ENCODE measurements at places on chromosomes 2 and 18.

- no peak for DNase-seq
These were observed 72.6 kb downstream of the TRABD2A start for GRCh38 chr2:84808279-84808678.

- DNase-seq = no peak
These were observed 24.7 kb upstream of the NRP2 start for GRCh38 chr2:205657579-205657978.

DNA sequence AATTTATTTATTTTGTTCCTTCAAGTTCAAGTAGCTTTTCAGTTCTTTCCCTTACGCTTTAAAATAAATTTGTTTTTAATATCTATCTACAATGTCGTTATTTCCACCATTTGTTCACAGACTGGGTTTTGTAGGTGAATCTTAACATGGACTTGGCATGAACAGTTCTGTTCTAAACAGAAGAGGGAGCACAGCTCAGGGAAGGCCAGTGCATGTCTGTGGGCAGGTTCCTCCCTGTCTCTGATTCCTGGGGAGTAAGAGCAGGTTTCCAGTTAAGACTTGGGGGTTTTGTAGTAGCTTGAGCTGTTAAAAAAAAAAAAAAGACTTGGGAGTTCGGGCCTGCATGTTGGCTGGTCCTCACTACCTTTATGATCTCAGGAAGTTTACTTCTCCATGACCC lies 11.1 kb downstream of the TTL start:
- no peak for DNase-seq

- DNase-seq = no peak
These were observed 32.1 kb upstream of the NFU1 start for GRCh38 chr2:69469375-69469774.

- no peak for DNase-seq
These were observed 24.2 kb downstream of the FBLN7 start for GRCh38 chr2:112162341-112162740.

DNA sequence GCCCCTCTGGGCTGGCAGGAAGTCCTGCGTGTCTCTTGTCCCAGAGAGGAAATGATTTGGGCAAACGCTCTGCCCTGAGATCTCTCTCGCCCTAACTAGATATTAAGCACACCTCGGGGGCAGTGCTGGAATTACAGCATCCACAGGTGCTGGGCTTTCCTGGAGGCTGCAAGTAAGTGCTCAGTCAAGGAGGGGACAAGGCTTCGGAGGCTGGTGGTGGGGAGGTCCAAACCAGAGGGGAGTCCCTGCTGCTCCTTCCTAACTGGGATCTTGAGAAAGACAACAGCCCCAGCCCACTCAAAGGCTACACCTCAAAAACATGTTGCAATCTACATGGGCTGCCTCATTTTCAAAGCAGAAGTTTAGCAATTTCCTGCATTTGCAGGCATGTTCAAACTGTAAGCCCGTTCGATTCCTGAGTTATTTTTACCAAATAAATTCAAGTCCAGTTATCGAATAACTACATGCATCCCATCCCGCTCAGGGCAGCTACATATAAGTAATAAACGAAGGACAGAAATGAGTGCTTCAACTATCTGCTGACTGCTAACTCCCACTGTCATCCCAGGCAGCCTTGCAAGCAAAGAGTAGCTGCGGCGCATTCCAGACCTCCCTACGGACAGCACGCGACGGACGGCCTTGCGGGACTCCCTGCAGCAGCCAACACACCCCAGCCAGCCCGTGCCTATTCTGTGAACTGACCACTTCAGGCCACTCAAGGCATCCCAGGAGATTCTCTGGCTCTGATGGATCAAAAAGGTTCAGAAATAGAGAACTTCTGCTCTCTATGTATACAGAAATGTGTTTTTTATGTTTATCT lies 27.5 kb downstream of the ZNF516 start:
- DNase-seq = no peak

DNA sequence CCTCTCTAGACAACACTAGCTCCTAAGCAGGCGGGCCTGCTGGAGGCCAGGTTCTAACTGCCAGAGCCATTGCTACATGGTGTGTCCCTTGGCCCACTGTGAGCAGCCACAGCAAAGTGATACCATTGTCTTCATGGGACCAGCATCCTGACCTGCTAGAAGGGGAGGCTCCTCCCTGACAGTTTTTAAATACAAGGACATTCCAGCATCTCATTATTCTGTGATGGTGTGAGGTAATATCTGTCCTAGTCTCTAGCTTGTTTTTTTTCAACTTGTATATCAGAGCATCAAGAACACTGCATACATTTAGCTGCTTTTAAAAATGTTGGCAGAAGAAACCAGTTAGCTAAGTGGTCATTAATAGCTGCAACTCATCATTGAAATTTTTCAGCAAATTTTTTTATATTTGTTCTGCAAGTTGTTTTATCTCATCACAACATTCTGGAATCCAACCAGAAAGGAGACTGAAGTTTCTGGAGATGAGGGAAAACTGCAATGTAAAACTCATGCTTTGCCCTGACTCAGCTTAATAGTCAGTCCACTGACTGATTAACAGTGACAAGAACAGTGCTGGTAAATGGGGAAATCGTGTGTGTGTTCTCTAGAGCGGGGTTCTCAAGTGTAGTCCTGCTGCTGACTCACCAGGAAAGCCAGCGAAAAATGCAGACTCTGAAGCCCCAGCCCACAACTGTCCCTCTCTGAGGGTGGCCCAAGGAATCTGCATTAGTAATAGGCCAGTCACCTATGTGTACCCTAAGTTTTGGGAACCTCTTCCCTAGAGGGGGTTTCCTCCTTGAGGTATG lies 17.8 kb downstream of the MAPRE3 start:
- DNase-seq = no peak

- DNase-seq = no peak
These were observed 12.4 kb upstream of the TAF1B start for GRCh38 chr2:9830685-9831410.

DNA sequence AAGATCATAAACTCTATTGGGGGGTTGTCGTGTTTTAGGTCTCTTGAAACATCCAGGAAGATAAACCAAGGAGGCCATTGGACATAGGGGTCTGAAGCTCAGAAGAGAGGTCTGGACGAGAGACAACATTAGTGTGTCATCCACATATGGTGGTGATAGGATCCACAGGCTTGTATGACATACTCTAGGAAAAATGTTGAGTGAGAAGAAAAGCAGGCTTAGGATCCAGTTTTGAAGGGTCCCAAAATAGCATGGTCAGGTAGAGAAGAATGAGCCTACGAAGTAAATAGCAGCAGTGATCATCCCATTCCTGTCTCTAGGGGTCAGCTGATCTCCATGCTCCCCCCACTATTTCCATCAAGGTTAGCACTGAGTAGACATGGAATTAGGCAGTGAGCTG lies 166.8 kb downstream of the ANKRD30B start:
- no peak for DNase-seq
